ENCODE measurements at places on chromosomes 6 and 20. TPM values are rescaled to one million over a fixed set of nuclear protein-coding genes. Genes with fewer than 3 reads are reported as not detected.

DNA sequence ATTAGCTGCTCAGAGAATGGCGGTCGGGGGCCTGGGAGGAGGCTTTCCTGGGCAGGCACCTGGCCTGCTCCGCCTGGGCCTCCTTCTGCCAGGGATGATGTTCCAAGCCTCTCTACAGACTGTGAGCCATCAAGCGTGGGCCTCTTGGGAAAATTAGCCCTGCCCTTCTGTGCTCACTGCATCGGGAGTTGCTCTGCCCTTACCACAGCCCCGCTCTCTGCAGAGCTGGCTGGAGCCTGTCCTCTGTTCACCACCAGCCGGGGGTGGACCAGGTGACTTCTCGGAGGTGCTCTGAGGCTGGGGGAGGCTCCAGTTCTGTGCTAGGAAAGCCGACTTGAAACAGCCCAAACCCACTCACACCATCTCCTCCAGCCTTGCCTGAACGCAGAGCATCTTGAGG lies 24.2 kb downstream of the MDGA1 start:
- no peak for DNase-seq

DNA sequence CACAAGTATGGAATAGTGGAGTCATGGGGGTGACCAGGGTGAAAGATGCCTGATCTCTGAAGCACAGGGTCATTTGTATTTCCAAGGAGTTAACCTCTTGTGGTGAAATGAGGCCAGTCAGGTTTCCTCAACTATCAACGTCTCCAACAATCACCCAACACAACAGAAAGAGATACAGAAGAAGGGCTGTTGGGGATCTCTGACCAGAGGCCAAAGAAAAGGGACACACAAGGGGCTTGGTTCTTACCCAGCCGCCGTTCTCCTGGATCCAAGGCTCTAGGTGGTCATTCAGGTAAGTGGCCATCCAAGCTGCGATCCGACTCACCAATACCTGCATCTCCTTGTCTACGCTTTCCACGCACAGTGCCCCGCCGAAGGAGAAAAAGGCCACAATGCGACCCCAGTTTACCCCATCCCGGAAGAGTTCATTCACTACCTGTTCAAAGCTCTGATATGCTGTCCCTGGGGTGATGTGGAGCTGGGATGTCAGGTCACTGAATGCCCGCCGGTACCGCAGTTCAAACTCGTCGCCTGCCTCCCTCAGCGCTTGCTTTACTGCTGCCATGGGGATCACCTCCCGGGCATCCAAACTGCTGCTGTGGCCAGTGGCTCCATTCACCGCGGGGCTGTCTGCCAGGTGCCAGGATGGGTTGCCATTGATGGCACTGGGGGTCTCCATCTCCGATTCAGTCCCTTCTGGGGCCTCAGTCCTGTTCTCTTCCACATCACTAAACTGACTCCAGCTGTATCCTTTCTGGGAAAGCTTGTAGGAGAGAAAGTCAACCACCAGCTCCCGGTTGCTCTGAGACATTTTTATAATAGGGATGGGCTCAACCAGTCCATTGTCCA lies 1.0 kb downstream of the BCL2L1 start:
- no peak for DNase-seq

- DNase-seq: no peak
Measured at GRCh38 chr6:36350082-36350481, 13.4 kb upstream of the BNIP5 start.

- DNase-seq: no peak
Measured at GRCh38 chr6:147508042-147508865, at the start of gene SAMD5. SAMD5 (plus strand) TSS chr6:147508690; CDS start chr6:147508929, 239 bp downstream.

GRCh38 chr6:158999154-158999665 lies 792 bp downstream of the RSPH3 start:
- no peak for DNase-seq

Gene ENPP3
- total RNA-seq: 1.2 TPM

Gene SLC2A10
- not detected for total RNA-seq

GRCh38 chr6:31769684-31770371 lies 7.3 kb downstream of the VWA7 start:
- DNase-seq: peak; percentile 85

Gene SLCO4A1
- 44.9 TPM for total RNA-seq

- no peak for DNase-seq
Measured at GRCh38 chr6:151905854-151906253, 98.4 kb downstream of the ESR1 start.

DNA sequence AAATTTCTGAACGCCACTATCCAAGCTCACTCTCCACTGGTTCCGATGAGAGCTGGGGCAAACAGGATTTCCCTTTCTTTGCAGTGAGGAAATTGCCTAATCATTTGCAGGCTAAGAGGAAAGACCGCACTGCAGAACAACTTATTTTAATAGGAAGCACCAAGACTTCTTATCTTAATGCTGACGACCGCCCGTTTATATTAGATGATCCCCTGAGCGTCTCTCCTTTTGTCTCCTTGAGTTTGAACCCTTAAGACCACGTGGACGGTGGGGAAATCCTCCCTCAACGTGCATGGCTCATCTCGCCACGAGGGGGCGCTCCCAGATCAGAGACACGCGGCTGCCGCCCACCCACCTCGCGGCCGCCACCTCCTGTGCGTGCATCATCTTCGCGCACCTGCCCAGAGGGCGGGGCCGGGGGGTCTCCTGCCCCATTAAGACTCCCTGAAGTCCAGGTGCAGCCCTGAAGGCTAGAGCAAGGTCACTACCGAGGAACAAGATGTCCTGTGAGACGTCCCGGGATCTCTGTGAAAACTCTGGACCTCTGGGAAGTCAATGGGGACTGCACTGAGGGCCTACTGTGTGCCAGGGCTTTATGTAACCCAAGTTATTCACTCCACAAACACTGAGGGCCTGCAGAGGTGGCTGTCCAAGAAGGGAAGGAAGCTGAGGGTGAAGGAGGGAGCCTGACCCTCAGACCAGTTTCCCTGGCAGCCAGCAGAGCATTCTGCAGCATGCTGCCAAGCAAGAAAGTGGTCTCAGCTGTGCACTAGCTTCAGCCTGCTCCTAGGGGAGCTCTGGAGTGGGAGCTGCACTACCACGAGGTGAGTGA lies 28.1 kb downstream of the PDYN start:
- peak; percentile 73 for DNase-seq

DNA sequence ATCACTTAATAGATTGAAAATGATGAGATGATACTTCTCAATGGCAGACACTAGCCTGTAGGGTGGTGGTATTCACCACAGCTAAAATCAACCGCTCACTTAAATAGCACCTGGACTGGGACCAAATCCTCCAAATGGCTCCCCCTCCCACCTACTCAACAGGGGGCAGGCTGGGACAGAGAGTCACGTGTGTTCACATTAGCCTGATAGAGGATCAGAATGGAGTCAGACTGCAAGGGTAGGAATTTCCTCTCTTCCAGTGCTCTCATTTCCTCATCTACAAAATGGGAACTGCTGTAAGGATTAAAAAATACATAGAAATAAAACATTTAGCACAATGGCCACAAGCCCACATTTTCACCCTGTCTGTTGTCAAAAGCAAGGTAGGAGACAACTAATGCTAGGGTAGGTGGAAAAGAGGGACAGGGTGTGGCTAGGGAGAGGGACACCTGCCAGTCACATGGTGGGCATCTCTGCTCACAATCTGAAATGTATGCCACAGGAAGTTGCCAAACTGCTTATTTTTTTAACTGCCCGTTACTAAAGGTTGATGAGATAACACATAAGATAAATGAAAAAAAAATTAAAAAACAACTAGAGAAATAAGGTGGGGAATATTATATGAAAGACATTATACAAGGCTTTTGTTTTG lies 55.3 kb downstream of the BACH2 start:
- no peak for DNase-seq

DNA sequence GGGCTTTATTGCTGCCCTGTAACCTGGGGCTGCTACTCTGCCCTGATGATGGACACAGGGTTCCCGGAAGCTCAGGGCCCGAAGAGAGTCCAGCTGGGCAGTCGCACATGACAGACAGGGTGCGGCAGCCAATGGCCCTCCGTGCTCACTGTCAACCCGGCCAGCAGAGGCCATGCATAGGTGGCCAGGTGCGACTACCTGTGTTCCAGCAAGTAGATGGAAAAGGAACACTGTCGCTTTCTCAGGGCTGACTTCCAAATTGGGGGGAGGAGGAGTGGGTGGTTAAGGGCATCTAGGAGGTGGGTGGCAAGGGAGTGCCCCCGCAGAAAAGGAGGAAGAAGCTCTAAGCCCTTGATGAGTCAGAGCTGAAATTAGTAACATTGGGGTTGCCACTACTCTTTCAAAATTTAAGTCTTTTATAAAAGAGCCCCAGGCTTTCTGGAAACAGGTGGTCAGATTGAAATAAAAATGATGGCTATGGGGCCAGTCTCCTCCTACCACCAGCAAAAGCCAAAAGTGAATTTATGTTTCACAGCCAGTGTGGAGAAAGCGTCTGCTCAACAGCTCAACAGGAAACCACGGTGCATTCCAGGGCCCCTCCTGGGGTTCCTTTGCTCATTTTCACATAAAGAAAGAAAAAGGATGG lies 2.3 kb upstream of the RAMACL start:
- DNase-seq: no peak

Gene CD2AP
- total RNA-seq: 28.8 TPM

Gene MLN
- total RNA-seq: not detected

Gene SLC22A7
- not detected for total RNA-seq

DNA sequence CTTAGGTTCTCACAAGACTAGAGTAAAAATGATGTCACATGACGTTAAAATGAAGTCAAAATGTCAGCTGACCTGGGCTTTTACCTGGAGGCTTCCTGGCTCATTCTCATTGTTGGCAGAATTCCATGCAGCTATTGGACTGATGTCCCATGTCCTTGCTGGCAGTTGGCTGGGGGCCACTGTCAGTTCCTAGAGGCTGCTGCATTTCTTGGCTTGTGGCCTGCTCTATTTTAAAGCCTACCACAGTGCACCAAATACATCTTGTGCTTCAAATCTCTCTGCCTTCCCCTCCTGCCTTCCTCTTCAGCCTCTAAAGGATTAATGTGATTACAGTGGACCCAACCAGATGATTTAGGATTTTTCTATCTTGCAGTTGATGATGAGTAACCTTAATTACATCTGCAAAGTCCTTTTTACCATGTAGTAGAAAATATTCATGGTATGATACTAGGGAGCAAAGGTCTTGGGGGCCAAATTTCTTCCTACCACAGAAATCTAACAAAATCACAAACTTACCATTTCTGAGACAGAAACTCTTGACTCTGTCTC lies 81.9 kb downstream of the FIG4 start:
- no peak for DNase-seq

Data from CD8-positive, alpha-beta memory T cell (primary cell).